Neural progenitor cell (in vitro differentiated cells): ENCODE measurements at places on chromosomes 5 and 9.
A peak's percentile ranks its signal among the peaks of the same experiment; 100 is the strongest.

- DNase-seq = no peak
Observed at GRCh38 chr5:58294598-58295305, 165.1 kb downstream of the PLK2 start.

DNA sequence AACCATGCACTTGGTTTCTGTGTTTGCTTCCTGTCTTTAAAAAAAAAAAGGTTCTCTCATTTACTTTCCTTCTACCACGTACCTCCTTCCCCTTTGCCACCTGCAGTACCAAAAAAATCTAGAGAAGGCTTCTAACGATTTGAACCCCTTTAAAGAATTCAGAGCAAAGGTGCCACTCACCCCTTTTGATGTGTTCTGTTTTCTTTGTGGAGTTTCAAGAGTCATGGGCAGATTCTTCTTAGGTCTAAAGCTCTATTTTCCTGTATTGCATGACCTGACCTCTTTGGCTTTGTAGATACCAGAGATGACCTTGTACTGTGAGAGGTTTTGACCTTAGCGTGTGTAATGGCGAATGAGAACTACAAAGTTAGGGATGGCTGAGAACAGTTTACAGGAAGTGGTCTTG lies 29.0 kb downstream of the TXNDC8 start:
- DNase-seq = no peak

DNA sequence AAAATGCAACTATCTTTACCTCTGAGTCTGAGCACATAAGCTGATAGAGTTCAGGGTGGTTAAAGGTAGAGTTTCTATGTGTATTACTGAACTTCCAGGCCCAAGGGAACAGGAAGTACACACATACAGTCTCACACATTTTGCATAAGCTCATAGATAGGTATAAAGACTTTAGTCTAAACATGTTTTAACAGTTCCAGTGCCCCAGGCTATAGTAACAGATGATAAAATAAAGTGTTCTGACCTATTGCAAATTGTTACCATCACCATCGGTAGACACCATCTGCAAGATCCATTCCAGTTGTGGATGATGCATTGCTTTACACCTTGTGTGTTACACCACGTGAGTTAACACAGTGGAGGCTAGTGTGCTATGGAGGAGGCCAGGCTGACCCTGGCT lies 95.8 kb downstream of the TMEM174 start:
- DNase-seq = no peak

GRCh38 chr5:66230551-66230950 lies 86.5 kb downstream of the SREK1 start:
- no peak for DNase-seq

DNA sequence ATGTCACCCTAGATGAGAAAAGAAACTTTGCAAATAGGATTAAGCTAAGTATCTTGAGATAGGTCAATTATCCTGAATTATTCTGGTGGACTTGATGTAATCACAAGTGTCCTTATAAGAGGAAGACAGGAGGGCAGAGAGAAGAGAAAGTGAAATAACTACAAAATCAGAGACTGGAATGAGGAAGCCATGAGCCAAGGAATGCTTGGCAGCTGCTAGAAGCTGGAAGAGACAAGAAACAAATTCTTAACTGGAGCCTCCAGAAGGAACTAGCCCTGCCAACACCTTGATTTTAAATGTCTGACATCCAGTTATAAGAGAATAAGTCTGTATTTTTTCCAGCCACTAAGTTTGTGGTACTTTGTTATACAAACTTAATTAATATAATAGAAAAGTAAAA lies 480.0 kb downstream of the NR2F1-AS1 start:
- DNase-seq = no peak

GRCh38 chr9:98117984-98118639 lies 910 bp downstream of the TRIM14 start:
- peak; percentile 36 for DNase-seq

DNA sequence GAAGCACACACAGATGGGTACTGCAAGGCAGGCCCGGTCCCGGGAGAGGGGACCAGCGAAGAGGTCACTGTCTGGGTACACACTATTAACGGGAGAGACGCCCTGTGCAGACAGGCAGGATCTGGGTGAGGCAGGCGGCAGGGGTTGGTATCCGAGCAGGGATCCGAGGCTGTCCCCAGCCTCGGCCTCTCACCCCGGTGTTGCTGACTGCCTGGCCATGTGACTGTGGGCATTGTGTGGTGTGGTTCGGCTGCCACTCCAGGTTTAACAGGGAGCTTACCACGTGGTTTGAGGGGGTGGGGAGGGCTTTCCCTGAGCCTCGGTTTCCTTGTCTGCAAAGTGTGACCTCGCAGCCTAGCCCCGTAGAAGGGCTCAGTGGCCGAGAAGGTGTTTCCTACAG lies 11.1 kb upstream of the RALGDS start:
- DNase-seq = no peak
